GM23338 (cell line): ENCODE measurements at places on chromosomes 7 and 10. TPM values are rescaled to one million over a fixed set of nuclear protein-coding genes. Genes with fewer than 3 reads are reported as not detected.

- DNase-seq: peak; percentile 82
Observed at GRCh38 chr10:90751107-90751997, 106.5 kb downstream of the HTR7 start.

GRCh38 chr10:33376976-33377657, 42.6 kb upstream of the NRP1 start:
- no peak for DNase-seq

Gene SLC39A12
- not detected in 2 replicates for polyA plus RNA-seq

DNA sequence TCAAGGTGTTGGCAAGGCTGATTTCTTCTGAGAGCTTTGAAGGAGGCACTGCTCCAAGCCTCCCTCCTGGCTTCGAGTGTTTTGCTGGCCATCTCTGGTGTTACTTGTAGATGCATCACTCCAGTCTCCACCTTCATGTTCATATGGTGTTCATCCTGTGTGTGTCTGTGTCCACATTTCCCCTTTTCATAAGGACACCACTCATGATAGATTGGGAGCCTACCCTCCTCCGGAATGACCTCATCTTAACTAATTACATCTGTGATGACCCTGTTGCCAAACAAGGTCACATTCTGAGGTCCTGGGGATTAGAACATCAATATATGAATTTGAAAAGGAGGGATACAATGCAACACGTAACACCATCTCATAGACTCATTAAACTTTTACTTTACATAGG, 119.0 kb downstream of the CREB5 start:
- no peak for DNase-seq

GRCh38 chr7:150948791-150949251, 29.3 kb downstream of the KCNH2 start:
- no peak for DNase-seq

GRCh38 chr7:26497801-26498596, 206.3 kb downstream of the SNX10 start:
- no peak for DNase-seq

DNA sequence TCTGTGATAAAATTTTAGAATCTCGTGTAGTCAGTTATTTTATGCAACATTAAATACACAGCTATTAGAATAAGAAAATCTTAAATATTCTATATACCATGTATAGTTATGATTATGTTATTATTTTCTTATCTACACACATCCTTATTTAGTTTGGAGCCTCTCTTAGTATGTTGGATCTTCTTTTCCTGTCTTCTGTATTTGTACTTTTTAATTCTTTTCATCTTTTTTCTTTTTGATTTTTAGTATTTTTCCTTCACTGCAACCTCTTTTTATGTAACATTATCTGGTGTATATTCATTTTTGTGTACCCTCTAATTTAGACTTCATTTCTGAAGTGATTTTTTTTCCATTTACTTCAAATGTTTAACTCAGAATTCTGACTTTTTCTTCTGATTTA, 48.9 kb downstream of the ZMYND11 start:
- no peak for DNase-seq

Gene CPED1
- 0.45 and 0.47 TPM in 2 replicates for polyA plus RNA-seq

DNA sequence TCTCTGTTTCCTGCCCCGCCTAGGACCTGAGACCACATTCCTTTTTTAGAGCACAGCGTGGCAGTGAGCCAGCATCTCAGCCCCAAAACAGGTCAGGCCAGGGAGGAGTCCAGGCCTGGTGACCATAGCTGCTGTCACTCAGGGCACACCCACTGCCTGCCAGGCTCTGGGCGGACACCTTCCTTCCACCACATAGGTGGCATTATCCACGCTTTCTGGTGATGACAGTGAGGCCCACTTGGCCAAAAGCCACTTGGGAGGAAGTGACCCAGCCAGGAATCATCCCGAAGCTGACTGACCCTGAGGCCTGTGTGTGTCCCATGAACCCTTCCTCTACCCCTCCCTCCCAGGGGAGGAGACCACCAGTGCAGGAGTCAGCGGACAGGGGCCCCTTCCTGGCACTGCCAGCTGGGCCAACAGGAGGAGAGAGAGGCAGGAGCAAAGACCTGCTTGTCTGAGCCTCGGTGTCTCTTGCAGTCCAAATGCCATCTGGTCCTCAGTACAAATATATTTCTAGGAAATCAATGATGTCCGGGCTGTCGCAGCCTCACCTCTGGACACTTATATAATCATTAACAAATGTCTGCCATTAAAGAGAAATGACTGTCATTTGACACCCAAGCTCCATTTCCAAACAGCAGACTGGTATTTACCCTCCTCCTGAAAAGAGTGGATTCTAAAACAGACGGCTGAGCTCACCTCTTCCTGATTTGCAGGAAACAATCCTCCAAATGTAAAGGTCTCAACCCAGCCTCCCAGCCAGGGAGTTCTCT, 63.0 kb downstream of the ABRAXAS2 start:
- no peak for DNase-seq

DNA sequence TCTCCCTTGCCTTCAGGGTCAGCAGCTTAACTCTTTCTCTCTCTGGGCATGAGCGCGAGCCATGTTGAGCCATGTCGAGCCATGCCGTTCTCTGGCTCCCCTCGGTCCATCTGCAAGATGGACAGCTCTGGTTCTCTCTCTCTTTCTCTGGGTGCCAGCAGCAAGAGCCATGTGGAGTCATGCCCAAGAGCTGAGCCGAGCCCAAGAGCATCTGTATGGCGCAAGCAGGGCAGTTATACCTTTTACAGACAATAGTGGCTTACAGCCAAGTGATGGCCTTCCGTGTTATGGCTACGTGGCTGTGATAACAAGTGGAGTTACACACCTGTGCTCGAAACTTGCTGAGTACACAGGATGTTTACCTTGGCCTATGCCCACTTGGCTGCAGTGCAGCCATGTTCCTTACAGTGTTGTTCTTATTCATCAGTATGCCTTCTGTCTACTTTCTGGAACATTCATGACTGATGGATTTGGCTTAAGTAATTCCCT, 327.7 kb downstream of the GLRX3 start:
- DNase-seq: no peak

Gene ITIH2
- 0.10 TPM in 1 of 2 replicates, not detected in the other for polyA plus RNA-seq

- no peak for DNase-seq
Observed at GRCh38 chr10:56874950-56875349, 513.9 kb upstream of the ZWINT start.

GRCh38 chr10:83617172-83617571, 522.1 kb upstream of the GHITM start:
- DNase-seq: no peak

DNA sequence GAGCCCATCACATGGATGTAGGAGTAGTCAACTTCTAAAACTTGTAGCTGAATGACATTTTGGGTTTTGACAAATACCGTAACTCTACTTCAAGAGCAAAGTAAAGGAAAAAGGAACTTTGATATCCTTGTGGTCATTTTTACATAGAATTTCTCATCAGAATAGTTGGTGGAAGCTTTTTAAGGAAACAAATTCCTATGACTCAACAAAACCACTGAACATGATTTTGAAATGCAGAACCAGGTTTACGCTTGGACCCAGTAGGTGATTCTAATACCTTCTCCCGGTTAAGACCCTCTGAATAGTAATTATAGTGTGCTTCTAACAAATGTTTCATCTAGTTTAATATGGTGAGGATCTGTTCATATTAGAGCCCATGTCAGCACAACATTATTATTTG, 307.8 kb downstream of the GPR37 start:
- DNase-seq: no peak

Gene FAM24B
- polyA plus RNA-seq: 14.5 and 14.8 TPM in 2 replicates

- DNase-seq: no peak
Observed at GRCh38 chr10:59976909-59977308, 70.6 kb upstream of the CCDC6 start.

GRCh38 chr7:126750207-126750911, 502.4 kb downstream of the GRM8 start:
- DNase-seq: no peak

Gene BHLHA15
- polyA plus RNA-seq: 0.99 and 1.4 TPM in 2 replicates

GRCh38 chr10:22959950-22960349, 32.1 kb downstream of the ARMC3 start:
- no peak for DNase-seq

GRCh38 chr7:127978421-127978820, 52.8 kb downstream of the LRRC4 start:
- DNase-seq: no peak
